ENCODE measurements at places on chromosomes 13 and 19.

- DNase-seq, result no peak
These were observed 1276.5 kb upstream of the MIR17HG start for GRCh38 chr13:90070837-90071525.

DNA sequence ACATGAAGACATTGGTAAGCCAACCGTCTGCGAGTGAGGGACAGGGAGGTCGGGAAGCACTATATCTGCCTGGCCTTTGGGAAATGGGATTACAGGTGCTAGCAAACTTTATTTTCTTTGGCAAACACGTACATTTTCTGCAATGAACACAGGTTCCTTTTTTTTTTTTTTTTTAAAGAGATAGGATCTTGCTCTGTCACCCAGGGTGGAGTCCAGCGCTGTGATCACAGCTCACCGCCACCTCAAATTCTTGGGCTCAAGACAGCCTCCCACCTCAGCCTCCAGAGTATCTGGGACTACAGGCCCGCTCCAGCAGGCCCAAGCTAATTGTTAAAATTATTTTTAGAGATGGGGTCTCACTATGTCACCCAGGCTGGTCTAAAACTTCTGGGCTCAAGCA, 24.2 kb downstream of the ELAVL1 start:
- DNase-seq, result no peak

DNA sequence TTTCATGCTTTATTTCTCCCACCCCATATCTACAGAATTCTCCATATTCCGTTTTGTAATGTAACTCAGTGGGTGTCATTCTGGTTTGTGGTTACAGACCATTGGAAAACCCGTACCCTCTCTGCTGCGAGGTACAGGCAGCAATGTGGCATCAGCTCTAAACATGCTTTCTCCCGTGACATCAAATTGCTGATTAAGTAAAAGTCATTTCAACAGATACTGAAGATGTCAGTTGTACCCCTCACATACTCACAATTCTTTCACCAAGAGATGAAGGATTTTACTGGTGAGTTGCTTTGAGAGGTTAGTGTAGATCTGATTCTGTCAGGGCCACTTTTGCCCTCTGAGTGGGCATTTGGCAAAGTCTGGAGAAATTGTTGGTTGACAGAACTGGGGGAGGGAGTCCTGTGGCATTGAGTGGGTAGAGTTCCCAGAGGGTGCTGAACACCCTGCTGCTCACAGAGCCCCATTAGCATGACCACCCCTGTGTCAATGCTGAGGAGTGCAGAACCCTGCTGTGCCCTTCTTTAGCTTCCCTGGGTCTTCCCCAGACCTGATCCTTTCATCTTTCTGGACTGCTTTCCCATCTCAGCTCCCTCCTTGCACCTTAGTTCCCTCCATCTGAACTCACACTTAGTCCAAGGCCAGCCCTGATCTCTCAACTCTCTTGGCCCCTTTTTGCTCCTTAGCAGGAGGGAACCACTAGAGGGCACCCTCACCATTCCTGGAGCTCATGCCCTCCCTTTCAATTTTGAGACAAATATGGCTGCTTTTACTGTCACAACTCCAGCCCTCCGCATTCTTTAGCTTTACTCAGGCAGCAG, 39.9 kb upstream of the CEACAM8 start:
- DNase-seq, result no peak

DNA sequence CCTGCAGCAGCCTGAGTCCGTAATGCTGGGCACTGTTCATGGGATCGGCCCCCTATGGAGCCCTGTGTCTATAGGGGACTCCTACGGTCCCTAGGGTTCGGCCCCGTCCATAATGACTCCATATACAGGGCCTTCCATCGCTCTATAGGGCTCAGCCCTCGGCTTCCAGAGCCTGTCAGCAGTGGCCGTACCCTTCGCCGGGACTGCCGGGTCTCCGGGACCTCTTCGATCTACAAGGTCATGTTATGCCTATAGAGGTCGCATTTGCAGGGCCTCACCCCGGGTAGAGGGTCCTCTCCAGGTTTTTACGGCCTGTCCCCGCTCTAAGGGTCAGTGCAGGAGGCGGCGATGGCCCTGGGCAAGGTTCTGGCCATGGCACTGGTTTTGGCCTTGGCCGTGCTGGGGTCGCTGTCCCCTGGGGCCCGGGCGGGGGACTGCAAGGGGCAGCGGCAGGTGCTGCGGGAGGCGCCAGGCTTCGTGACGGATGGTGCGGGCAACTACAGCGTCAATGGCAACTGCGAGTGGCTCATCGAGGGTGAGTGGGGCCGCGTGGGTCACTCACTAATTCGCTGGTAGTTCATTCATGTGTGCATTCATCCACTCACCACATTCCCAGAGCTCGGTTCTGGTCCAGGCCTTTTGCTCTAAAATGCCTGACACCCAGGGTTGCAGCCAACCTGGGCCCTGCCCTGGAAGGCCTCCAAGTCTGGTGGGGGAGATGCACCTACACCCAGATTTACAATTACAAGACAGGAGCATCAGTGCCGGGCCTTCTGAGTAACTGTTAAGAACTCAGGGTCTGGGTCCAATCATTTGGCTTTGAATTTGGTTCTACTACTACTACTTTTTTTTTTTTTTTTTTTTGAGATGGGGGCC, 699 bp downstream of the MEGF8 start:
- no peak for DNase-seq

DNA sequence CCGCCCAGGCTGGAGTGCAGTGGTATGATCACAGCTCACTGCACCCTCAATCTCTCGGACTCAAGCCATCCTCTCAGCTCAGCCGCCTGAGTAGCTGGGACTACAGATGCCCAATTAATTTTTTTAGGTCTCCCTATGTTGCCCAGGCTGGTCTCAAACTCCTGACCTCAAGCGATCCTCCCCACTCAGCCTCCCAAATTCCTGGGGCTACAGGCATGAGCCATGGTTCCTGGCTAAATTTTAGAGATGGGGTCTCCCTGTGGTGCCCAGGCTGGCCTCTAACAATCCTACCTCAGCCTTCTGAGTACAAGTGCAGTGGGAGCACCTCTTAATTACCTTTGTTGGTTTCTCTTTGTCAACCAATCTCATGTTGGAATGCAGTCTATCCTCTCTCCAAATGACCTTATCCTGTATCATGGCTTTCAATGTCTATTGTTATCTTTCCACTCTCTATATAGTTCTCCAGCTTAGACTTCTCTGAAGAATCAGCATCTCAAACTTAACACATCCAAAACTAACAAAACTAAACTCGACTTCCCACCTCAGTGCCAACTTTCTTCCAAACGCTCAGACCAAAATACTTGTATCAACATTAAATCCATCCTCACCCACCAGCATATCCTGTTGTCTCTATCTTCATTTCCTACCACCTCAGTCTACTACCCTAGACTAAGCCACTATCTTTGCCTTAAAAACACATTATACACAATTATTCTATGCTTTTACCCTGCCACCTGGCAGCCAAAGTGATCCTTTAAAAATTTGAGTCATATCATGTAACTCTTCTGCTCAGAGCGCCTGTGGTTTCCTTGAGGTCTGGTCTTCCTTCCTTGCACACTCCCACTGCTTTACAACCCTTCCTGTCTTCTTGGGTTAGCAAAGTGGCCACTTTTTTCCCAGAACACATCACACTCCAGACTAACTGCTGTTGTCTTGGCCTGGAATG, 6.7 kb downstream of the TPT1 start:
- no peak for DNase-seq

Measured in retinal pigment epithelial cell (primary cell).